ENCODE measurements at places on chromosomes 11 and 22. TPM values are rescaled to one million over a fixed set of nuclear protein-coding genes. Genes with fewer than 3 reads are reported as not detected.

The RRP8 gene
- 13.4 TPM for total RNA-seq

The NRIP3 gene
- 20.9 TPM for total RNA-seq

GRCh38 chr11:132245403-132246385, 875.3 kb downstream of the NTM start:
- no peak for DNase-seq

The CD3E gene
- not detected for total RNA-seq

DNA sequence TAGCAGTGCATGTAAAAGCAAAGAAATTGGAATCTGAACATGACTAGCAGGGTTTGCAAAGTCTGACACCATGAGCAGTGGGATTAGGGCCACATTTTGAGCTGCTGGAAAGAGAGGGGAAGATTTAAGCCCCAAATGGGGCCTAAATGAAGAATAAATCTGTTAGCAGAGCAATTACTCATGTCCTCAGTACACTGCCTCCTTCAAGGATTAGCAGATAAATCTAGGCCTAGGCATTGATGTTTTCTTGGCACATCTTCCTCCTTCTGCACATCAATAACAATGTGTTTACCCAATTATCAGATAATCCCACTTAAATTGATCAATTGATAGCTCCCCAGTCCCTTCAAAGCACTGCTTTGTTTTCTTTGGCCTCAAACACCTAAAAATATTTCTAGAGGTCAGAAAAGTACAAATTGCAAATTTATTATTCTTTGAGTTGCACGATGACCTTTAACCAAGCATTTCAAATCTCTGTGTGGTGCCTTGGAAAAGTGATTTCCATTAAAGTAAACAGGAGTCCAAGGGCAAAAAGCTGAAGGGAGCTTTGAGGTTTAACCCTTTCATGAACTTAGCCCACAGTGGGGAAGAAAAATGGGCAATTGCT, 514.7 kb upstream of the CHORDC1 start:
- no peak for DNase-seq

DNA sequence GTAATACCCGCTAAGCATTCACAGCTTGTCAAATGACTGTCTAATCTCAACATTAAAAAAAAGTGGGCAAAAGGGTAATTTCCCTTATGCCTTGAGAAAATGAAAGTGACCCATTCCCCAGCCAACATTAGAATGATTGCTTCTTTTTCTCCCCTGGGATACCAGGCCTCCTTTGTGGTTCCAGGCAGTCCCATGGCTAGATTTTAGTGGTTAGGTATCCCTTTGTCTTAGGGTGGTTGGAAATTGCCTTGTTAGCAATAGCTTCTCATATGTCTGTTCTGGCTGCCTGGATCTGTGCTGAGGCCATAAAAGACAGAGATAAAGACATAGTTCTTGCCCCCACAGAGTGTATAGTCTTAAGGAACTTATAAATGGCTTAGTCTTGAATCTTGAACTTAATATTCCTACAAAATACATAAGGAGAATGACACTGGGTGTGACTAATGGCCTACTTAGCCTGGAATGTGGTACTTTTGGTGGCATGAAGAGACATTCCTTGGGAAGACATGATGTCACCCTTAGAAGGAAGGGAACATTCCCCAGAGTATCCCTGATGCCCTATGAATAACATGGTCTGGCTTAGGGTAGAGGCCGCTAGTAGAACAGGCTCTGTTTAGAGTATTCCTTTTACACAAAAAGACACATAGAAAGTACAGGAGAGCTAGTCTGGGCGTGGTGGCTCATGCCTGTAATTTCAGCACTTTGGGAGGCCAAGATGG, 90.3 kb downstream of the ZBTB16 start:
- peak; percentile 64 for DNase-seq

DNA sequence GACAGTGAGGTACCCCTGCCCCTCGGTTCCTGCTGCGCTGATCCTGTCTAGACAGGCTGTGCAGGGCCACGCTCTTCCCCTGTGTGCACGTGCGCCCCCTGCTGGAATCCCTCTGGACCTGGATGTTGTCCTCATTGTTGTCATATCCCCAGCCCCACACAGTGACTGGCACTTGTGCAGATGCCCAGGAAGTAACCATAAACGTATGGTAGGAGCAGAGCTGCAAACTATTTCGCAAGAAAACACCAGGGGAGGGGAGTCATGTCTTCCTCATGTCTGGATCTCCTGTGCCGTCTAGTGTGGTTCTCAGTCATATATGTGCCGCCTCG, 114.7 kb downstream of the CRYBB2 start:
- peak; percentile 26 for DNase-seq

The OR8D1 gene
- total RNA-seq, result 0.32 TPM

DNA sequence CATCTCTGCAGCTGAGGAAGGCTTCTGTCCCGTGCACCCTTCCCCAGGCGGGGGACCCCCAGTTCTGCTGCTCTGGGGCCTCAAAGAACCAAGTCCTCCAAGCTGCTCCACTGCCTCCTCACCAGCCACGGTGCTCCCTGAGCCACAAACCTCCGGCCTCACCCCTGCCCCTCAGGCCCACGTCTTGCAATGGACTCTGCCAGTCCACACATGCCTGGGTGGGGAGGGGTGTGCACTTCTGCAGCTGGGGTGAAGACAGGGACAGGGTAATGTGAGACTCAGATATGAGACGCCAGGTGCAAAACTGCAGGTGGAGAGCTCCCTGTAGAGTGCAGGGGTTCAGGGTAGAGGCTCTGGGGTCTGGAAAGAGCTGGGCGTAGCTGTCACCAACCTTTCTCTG, 3.2 kb upstream of the PTDSS2 start:
- DNase-seq, result no peak

The C11orf98 gene
- 23.7 TPM for total RNA-seq

The ANGPTL5 gene
- total RNA-seq, result not detected

The MAP6 gene
- 3.0 TPM for total RNA-seq

GRCh38 chr11:122882189-122882856, at the start of gene JHY:
JHY (plus strand) TSS chr11:122882759; CDS start chr11:122885850, 3,091 bp downstream.
- DNase-seq, result peak; percentile 6

The C11orf86 gene
- not detected for total RNA-seq

The DEUP1 gene
- not detected for total RNA-seq

- peak; percentile 62 for DNase-seq
Measured at GRCh38 chr11:14357881-14358728, 878 bp downstream of the RRAS2 start.

DNA sequence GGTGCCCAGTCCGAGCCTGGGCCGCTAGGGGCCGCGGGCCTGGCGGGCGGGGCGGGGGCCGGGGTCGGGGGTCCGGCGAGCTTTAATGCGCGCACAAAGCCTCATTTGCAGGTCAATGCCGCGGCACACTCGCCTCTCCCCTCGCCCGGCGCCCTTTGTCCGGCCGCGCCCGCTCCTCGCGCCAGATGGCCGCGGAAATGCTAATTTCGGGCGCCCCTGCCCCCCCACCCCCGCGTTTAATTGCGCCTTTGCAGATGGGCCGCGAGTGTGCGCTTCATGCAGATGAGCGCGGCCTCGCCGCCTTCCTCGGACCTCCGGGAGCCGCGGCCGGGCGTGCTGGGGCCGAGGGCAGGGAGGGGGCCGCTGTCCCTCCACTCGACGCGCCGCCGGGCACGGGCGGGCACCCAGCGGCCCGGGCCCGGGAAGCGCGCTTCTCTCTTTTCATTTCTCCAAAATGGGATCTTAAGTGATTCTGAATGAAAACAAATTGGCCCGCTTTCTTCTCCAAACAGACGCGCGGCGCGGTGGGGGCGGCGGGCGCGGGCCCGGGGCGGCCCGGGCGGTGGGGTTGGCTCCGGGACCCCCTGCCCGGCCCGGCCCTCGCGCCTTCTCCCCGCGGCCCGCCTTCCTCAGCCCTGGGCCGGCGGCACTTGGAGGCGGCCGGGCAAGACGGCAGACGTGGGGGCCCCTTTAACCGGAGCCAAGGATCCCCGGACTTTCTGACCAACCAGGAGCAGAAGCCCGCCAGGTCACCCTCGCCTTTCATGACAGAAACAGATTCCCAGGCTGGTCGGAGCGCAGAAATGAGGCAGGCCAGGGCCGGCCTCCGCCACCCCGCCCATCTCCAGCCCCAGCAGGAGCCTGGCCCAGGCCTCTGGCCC, 22.9 kb downstream of the CDKN1C start:
- DNase-seq, result no peak

DNA sequence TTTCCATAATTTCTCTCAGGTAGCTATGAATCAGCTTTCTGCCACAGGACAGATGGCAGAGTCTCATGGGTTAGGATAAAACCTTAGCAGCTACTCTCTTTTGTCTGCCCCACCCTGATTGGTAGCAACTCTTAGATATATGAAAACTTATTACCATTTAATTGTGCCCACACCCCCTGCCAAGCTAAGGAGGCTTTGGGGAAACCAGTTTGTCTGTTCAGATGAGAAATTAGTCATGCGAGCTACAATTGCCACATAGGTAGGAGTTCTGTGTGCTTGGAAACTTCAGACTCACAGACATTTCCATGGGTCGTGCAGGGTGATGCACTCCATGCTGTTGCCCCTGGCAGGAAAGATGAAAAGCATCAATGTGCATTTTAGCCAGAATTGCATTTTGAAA, 39.9 kb downstream of the CD44 start:
- no peak for DNase-seq

GRCh38 chr11:56841210-56841810, 92.8 kb upstream of the OR9G4 start:
- peak; percentile 56 for DNase-seq

The MB gene
- total RNA-seq, result not detected

The HPX gene
- total RNA-seq, result under 0.01 TPM

DNA sequence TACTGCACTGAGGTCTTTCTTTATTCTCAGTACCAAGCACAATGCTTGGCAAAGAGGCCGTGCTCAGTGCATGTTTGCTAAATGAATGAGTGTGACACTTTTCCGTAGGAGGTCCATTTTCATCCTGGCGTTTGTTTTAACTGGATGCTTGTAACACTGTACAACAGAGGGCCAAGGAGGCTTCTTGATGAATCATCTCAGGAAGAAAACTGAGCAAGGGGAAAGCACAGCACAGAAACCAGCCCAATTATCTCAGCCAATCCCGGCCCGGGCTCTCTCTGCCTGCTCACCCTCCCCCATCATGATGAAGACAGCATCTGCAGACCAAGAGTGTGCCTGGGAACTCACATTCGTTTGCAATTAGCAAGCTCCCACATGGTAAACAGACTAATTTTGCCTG, 570.3 kb downstream of the OPCML start:
- peak; percentile 2 for DNase-seq

DNA sequence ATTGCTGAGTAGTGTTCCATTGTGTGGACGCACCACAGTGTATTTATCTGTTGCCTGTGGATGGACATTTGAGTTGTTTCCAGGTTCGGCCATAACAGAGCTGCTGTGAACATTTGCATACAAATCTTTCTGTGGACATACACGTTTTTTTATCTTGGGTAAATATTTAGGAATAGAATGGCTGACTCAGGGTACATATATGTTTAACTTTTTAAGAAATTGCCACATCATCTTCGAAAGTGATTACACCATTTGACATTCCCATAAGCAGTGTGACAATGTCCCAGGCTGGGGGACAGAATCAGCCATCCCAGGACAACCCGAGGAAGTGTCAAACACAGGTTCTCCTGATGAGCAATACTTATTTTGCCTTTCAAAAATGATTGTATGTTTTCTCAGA, 87.9 kb downstream of the OSBP2 start:
- DNase-seq, result peak; percentile 3

GRCh38 chr11:28697920-28698827, 590.0 kb downstream of the METTL15 start:
- DNase-seq, result peak; percentile 66

GRCh38 chr11:64233913-64234586, at the start of gene VEGFB:
VEGFB (plus strand) TSS chr11:64234584; CDS start chr11:64234834, 250 bp downstream.
- peak; percentile 58 for DNase-seq

The OR6M1 gene
- not detected for total RNA-seq

The NXPE4 gene
- not detected for total RNA-seq

The LRRC74B gene
- total RNA-seq, result not detected

DNA sequence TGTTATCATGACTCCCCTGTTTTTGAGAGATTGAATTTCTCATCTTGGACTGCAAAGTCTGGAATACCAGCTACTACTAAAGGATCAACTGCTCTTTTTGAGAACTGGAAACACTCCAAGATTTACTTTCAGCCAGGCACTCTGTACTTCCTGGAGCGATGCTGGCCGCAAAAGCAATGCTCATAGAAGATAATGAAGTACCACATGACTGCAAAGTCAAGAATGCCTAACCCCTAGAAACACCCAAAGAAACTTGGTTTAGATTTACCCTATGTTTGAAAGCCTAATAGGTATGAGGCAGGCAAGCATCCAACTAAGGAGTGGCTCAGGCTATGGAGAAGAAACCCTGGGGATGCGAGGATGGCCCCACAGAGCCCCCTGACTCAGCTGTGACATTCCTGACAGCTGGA, 47.7 kb upstream of the ARHGAP20 start:
- DNase-seq, result peak; percentile 78

The PRR33 gene
- total RNA-seq, result not detected

- no peak for DNase-seq
Measured at GRCh38 chr11:122287401-122287800, 171.4 kb upstream of the BLID start.

Measured in fibroblast of villous mesenchyme (primary cell).